Type B pancreatic cell (in vitro differentiated cells): ENCODE measurements at places on chromosomes 5 and 9. TPM values are rescaled to one million over a fixed set of nuclear protein-coding genes. Genes with fewer than 3 reads are reported as not detected.

QRFP gene
- total RNA-seq, result not detected in 2 replicates

DNA sequence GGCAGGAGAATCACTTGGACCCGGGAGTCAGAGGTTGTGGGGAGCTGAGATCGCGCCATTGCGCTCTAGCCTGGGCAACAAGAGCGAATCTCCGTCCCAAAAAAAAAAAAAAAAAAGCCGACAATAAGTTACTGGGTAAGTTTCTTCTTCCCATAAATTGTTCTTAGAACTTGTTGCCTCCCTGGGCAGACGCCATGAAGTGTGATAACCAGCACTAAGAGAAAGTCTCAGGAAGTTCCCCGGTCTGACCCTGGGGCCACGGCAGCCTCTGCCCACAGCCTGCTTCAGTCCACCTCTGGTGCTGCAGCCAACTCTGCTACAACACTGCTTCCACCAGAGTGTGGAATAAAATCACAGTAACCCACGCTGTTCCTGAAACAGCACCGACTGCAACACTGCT, 19.1 kb downstream of the LPCAT1 start:
- H3K4me1 ChIP-seq, result peaks cover 34% of the 10 kb centered on the region
- H3K4me3 ChIP-seq, result no peak overlapping the region
- H3K27me3 ChIP-seq, result no peaks in the 10 kb centered on the region
- no peak for DNase-seq
- no peak overlapping the region for H3K27ac ChIP-seq
- no peaks in the 10 kb centered on the region for H3K36me3 ChIP-seq

DNA sequence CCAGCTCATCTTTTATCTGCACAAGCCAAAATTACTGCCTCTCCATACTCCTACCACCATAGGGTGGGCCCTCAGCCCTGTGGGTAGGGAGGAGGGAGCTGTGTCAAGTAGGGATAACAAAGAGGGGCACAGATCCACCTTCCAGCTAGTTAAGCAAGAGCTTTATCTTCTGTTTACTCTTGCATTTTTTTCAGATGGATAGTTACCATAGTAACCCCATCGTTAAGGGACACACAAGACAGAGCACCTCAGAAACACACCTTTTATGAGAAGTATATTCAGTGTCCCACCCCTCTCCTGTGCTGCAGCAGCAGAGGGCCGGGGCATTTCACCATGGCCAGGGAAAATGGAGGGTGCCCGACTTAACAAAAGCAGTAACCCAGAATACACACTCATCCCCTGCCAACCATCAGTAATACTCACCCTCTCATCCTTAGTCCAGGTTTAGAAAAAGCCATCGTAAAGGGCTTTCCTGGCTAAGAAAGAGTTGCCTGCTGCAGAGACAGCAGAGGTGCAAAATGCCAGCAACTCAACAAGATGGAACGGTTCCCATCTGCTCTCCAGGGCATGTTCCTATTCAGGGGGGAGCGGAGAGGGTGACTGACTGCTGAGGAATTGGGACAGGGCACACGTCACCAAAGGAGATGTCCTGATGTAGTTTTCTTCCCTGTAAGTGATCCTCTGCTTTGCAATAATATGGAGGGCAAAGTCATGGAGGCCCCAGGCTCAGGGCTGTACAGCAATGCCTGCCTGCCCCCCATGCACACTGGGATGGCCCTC, 25.1 kb downstream of the MACROH2A1 start:
- peaks cover 51% of the 10 kb centered on the region for H3K4me1 ChIP-seq
- H3K27me3 ChIP-seq, result no peaks in the 10 kb centered on the region
- H3K36me3 ChIP-seq, result peaks cover 28% of the 10 kb centered on the region
- H3K27ac ChIP-seq, result no peak overlapping the region
- DNase-seq, result no peak

DNA sequence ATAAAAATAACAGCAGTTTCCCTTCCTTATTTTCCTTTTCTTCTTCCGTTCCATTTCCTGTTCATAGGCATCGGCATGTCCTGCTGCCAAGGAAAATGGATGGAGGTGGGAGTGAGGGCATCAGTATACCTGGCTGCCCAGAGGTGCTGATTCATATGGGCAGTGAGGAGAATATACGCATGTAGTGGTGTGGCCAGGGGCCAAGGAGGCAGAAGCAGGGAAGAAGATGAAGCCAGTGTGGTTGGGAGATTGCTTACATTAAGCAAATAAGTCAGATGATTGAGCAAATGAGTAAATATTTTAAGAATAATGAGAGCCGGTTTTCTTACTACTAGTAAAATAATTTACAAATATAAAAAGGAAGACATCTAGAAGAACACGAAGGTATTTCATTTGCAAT, 344.9 kb upstream of the PAPPA start:
- no peaks in the 10 kb centered on the region for H3K36me3 ChIP-seq
- H3K27ac ChIP-seq, result no peak overlapping the region
- DNase-seq, result no peak
- no peak overlapping the region for H3K4me3 ChIP-seq
